ENCODE measurements at places on chromosomes 1 and 21. TPM values are rescaled to one million over a fixed set of nuclear protein-coding genes. Genes with fewer than 3 reads are reported as not detected.

- peak; percentile 78 for DNase-seq
These were observed 17.7 kb downstream of the CSMD2 start for GRCh38 chr1:34147301-34147700.

DNA sequence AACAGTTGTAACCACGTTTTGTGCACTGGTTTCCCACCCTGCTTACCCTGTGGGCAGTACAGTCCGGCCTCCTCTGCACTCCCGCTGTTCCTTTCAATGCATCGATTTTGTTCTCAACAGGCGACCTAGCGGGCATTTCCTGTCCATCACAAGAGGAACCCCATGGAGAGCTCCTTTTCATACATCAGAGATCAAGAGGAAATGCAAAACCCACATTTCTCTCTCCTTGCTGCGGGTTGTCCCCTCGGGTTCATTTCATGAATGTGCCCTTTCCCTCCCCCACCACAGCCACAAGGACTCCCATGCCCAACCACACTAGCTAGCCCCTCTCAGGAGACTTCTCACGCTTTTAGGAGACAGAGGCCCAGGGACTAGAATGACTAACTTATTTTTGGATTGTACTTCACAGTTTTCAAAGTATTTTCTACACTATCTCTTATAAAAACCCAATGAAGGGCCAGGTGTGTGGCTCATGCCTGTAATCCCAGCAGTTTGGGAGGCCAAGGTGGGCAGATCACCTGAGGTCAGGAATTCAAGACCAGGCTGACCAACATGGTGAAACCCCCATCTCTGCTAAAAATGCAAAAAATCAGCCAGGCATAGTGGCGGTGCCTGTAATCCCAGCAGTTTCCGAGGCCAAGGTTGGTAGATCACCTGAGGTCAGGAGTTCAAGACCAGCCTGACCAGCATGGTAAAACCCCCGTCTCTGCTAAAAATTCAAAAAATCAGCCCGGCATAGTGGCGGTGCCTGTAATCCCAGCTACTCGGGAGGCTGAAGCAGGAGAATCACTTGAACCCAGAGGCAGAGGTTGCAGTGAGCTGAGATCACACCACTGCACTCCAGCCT is 18.4 kb downstream of the ATP1A4 start:
- peak; percentile 92 for DNase-seq

DNA sequence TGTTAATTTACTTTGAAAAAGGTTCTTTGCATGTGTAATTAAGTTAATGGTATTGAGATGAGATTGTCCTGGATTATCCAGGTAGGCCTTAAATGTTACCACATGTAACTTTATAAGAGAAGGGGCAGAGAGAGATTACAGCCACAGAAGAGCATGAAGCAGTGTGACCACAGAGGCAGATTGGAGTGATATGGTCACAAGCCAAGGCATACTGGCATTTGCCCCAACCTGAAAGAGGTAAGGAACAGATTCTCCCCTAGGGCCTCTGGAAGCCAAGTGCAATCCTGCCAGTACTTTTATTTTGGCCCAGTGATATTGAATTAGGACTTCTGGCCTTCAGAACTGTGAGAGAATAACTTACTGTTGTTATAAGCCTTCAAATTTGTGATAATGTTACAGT is 23.0 kb downstream of the RNF2 start:
- DNase-seq, result no peak

DNA sequence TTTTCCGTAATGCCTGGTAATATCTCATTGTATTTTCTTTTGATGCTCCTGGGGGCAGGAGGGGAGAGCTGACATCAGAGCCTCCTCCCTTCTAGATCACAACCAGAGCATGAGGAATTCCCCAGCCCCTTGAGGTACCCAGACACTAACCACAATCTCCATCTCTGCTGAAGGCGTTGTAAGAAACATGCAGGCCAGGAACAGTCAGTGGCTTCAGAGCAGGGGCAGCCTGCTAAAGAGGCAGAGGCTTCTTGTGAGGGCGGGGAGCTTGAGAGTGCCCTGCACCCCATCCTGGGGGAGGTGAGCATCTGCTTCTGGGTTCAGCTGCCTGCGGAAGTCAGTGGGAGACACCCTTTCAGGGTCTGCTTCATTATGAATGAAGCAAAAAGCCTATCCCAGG is 19.0 kb downstream of the MAPKAPK2 start:
- DNase-seq, result no peak

- no peak for DNase-seq
These were observed 84.2 kb downstream of the ERG start for GRCh38 chr21:38413958-38414548.

DNA sequence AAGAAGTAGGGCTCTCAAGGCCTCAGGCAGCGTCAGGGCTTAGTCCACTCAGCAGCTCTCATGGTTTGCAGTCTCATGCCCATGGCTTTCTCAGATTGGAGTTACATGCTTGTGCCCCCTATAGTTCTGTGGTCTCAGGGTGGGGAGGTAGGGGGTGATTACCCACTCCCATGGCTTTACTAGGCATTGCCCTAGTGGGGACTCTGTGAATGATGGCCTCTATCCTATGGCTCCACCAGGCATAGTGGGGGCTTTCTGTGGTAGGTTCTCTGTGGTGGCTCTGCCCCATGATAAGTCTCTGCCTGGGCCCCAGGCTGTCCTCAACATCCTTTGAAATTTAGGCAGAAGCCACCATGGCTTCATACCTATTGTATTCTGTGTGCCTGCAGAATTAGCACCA is 48.9 kb downstream of the MSH4 start:
- no peak for DNase-seq

- DNase-seq, result no peak
These were observed 169.3 kb upstream of the USP25 start for GRCh38 chr21:15560383-15561056.

DNA sequence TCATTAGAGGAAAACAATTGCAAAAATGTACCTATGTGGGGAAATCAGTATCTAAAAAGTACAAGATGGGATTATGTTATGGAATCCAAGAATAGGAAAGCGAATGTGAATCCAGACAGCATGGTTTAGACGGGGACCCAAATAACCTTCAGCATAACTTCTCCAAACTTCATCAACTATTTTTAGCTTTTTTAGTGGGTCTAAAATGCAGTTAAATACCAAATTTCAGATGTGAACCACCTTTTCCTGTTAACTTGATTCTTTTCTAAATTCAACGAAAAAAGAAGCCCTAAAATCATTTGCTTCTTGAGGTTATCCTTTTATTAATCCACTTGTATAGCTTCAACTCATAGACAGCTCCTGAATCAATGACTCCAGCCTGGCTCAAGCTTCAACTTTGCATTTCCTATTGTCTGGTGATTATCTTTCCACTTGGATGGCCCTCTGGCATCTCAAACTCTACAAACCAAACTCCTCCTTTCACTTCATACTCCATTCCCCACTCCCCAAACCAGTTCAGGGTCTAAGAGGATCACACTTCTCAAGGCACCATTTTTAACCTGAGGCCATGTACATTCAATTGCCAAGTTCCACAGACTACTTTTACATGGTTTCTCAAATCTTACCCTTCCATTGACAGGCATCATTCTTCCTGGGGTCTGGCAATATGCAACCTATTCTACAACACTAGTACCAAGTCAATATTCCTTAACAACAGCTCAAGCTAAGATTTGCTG is 7.4 kb downstream of the ERRFI1 start:
- no peak for DNase-seq

- no peak for DNase-seq
These were observed 65.7 kb downstream of the NENF start for GRCh38 chr1:212498283-212499040.

- DNase-seq, result peak; percentile 32
These were observed 446.6 kb downstream of the SIPA1L2 start for GRCh38 chr1:232183266-232183800.

DNA sequence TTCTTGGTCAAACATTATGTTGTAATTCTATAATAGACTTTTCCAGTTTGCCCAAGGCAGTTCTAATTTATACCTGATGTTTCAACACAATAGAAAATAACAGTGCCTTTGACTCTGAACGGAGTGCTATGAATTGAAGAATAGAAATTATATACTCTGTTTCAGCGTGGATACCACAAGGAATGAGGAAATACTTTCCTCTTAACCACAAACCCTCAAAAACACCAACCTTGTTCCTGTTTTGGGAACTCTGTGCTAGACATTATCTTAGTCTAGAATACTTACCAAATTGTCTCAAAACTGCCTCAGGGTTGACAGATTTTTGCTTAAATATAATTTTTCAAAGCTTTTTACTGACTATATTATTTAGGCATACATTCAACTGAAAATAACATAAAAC is 1629.3 kb downstream of the MRPL39 start:
- no peak for DNase-seq

GRCh38 chr1:230073371-230074035 is 6.5 kb downstream of the GALNT2 start:
- peak; percentile 29 for DNase-seq

- no peak for DNase-seq
These were observed 45.3 kb downstream of the PGM1 start for GRCh38 chr1:63638471-63638870.

GRCh38 chr1:106465666-106466065 is 590.8 kb upstream of the PRMT6 start:
- no peak for DNase-seq

Gene RUNX3
- 1.4 TPM for total RNA-seq

Gene DCAF8
- total RNA-seq, result 238 TPM

Gene RUSC1
- 37.3 TPM for total RNA-seq

Gene KCNQ4
- total RNA-seq, result 0.22 TPM

Gene HCRTR1
- total RNA-seq, result not detected

Data from endodermal cell (in vitro differentiated cells).